ENCODE measurements at places on chromosomes 1 and 21.

GRCh38 chr1:17020502-17020901 lies 8.8 kb upstream of the ATP13A2 start:
- no peak for DNase-seq

GRCh38 chr1:90850181-90850897 lies 133.2 kb upstream of the BARHL2 start:
- no peak for DNase-seq

GRCh38 chr1:47805921-47806361 lies 191.2 kb downstream of the TRABD2B start:
- no peak for DNase-seq

DNA sequence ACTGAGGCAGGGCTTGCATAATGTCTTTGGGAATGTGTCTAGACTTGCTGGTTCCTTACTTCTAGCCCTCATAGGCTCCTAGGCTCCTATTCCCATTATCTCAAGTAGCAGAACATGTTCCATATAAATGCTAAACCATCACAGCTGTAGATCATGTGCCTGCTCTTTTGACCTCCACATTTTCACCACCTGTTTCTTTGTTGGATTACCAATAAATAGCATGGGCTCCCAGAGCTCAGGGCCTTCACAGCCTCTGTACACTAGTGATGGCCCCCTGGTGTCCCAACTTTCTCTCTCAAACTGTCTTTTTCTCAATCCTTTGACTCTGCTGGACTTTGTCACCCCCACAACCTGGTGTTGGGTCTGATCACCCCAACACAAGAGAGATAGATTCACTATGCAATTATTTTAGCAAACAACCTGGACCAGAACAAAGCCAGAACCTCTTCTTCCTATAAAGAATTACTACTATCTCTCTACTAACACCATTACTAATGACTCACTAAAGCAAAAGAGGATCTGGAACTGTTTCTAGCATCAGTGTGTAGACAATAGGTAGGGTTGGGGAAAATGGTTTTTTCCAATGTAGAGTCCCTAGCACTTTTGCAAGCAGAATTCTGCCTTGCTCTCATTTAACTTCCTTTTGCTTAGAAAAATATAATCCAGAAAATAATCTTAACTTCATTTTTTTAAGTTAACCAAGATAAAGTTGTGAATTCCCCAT lies 51.7 kb downstream of the WLS start:
- DNase-seq = no peak

GRCh38 chr1:29259802-29260441 lies 23.6 kb downstream of the PTPRU start:
- no peak for DNase-seq

GRCh38 chr1:20730690-20731056 lies 1.8 kb downstream of the SH2D5 start:
- no peak for DNase-seq

DNA sequence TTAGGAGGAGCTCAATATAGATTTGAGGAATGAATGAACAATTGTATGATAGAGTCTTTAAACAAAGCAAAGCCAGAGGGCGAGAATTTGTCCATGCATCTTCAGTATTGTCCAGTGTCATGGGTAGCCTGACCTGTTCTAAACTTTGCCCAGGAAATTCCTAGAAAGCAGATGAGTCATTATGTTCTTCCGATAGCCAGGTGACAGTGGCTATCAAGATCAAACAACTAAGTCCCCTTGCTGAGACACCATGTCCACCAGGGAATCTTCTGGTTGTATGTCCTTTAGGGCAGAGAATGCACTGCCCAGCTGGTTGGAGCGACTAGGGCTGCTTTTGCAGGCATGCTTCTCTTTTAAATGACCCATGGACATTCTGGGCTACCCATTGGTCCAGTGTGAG lies 1.8 kb upstream of the SLC26A9 start:
- DNase-seq = no peak

- no peak for DNase-seq
These were observed 65.6 kb downstream of the OPTC start for GRCh38 chr1:203559523-203559922.

GRCh38 chr1:7508052-7508933 lies 262.8 kb upstream of the VAMP3 start:
- no peak for DNase-seq

DNA sequence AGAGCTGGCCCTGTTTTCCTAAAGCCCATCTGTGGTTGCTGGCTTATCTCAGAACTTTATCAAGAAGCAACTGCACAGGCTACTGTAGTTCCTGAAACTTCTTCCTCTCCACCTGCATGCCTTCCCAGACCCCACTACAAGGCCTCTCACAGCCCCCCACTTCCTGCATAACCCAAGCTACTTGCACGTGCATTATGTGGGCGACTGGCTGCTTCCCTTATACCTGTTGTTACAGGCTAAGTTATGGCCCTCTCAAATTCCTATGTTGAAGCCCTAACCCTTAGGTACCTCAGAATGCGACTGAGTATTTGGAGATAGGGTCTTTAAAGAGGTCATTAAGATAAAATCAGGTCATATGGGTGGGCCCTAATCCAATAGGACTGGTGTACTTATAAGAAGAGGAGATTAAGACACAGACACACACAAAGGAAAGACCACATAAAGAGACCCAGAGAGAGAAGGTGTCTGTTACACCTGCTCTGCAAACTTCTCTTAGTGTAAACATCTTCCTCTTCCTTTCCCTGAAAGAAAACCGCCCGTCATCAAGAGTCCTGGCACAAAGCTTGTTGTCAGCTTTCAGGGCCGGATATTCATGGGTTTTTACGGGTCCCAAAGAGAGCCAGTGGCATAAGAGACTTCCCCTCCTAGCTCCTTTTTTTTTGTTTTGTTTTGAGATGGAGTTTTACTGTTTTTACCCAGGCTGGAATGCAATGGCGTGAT lies 5.1 kb downstream of the ZNF496 start:
- no peak for DNase-seq

- DNase-seq = no peak
These were observed 4.3 kb downstream of the SERTAD4 start for GRCh38 chr1:210236840-210237409.

DNA sequence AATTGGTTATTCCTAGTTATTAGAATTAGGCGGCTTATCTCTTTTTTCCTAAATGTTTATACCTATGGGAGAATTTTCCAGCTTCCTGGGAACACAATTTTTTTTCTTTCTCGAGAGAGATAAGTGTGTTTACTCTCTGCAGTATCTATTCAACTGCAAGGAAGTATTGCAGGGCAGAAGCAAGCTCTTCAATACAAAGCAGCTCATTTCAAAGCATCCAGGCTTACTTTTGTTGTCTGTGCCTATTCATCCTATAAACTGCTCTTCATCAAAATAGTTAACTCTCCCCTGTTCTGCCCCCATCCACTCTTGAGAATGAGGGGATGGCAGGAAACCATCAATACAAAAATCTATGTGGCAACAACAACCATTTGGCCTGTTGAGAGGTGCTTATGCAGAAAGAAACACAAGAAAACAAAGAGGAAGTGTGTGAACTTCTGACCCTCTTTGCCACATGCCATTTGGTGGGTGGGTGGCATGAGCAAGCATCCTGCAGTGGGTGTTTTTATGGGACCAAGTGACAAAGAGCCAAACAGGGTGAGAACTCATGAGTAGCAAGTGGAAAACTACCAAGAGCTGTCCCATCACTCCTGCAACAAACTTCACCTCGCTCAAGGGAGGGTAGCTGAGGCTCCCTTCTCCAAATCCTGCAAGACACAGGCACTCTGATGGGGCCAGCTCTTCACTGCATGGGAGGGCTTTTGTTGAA lies 50.6 kb upstream of the MRPS6 start:
- DNase-seq = peak; percentile 33

DNA sequence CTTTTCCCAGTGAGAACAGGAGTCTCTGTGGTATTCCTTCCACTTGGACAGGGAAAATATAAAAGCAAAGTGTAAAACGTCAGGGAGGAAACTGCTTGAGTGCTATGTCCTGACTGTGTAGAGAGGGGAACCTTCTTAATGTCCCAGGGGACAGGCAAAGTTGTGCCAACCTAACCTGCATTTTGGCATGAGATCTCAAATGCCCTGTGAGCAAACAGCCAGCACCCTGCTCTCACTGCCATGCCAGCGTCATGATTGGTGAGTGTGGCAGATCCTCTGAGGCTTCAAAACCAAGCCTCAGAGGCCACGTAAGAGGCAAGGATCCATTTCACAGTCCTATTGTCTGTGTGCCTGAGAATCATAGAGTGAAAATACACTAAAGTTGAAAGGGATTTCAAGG lies 49.7 kb upstream of the RAP1A start:
- DNase-seq = no peak

GRCh38 chr1:22888320-22889075 lies 84.2 kb downstream of the LACTBL1 start:
- DNase-seq = no peak

GRCh38 chr1:89198491-89199072 lies at the start of gene GBP4:
GBP4 (minus strand) TSS chr1:89198942; CDS start chr1:89198834, 108 bp downstream.
- peak; percentile 41 for DNase-seq

- peak; percentile 9 for DNase-seq
These were observed 580 bp downstream of the RBM34 start for GRCh38 chr1:235160383-235160956.

- DNase-seq = no peak
These were observed 230.5 kb upstream of the ZRANB2 start for GRCh38 chr1:71311376-71311775.

DNA sequence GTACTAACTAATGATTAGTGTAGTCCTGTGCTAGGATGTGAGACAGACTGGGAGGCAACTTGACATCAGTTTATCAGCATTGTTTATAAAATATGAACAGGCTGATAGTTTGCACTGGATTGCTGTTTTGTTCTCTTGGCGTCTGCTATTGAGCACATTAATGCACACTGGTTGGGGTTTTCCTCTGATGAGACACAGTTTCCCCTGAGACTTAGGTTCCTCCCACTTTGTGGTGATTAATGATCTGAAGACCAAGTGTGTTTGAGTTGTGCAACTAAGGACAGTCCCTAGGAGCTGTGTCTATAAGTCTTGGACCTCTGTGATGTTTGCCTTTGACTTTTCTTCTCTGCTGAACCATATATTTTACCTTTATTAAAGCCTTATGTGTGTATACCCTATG lies 1015.4 kb downstream of the AMY1C start:
- DNase-seq = no peak

DNA sequence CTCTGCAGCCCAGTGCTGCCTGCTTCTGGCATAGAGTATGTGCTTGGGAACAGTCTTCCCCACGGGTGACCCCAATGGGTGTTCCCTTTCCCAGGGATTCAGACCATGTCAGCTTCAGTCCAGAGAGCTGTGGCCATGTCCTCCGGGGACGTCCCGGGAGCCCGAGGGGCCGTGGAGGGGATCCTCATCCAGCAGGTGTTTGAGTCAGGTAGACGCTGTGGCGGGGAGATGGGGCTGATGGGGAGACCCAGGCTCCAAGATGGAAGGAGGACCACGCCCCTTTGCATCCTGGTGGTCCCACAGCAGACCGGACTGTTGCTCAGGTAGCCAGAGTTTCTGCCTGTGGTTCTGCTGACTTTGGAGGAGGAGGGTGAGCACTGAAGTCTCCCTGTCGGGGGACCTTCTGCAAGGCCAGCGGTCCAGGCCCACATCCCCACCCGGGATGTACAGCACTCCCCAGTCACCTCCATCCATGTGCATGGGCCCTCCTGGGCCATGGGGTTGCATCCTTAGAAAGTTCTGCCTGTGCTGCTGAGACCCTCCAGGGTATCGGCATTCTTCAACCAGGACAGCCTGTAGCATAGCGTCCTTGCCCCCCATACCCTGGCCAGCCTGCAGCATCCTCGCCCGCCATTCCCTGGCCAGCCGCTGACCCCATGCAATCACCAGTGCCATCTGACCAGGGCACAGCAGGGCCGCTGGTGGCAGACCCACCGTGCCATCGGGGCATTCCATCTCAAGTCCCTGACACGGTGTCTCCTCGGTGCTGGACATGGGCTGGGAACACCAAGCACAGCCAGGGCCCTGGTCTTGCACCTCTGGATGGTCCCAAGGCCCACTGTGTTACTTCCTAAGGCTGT lies 2.8 kb downstream of the AIRE start:
- no peak for DNase-seq

- no peak for DNase-seq
These were observed 58.7 kb upstream of the STUM start for GRCh38 chr1:226489718-226490425.

DNA sequence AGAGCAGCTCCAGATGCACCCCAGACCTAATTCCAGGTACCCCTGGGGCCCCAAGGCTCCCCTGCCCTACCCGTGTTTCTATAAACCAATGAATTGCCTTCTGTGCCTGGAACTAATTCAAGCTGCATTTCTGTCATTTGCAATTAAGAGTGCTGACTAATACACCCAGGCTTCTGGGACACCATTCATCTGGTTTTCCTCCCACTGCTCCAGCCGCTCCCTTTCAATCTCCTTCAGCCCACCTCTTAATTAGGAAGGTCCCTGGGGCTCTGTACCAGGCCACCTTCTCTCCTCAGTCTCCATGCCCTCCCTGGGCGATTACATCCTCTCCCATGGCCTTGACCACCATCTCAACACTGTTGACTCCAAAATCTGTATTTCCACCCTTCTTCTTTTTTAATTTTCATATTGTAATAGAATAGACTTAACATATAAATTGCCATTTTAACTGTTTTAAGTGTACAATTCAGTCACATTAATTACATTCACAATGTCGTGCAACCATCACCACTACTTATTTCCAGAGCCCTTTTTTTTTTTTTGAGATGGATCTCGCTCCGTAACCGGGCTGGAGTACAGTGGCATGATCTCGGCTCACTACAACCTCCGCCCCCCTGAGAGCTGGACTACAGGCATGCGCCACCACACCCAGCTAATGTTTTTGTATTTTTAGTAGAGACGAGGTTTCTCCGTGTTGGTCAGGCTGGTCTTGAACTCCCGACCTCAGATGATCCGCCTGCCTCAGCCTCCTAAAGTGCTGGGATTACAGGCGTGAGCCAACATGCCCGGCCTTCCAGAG lies 9.2 kb upstream of the GJB3 start:
- no peak for DNase-seq

DNA sequence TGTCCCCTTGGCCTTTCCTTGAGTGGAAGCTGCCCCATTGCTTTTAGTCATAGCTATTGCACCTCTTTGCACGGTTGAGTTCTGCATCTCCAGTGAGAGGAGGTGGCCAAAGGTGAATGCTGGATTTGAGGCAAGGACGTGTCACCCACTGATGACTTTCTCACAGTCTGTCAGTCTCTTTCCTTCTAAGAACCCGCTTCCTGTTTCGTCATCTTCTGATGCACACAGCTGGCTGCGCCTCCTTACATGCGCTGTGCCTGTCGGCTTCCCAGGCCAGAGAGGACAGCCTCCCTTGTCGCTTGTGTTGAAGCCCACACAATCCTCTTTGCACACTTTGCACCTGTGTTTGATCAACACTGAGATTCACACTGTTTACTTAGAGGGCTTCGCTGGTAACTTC lies 41.8 kb upstream of the PWP2 start:
- peak; percentile 73 for DNase-seq

DNA sequence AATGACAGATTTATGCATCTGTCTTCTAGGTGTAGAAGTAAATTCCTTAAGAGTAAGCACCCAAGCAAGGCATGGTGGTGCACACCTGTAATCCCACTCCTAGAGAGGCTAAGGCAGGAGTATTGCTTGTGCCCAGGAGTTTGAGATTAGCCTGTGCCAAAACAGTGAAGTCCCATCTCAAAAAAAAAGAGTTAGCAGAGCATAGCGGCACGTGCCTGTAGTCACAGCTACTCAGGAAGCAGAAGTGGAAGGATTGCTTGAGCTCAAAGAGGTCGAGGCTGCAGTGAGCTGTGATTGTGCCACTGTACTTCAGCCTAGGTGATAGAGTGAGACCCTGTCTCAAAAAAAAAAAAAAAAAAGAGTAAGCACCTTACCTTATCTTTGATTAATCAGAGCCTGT lies 15.1 kb upstream of the TIPRL start:
- DNase-seq = no peak

GRCh38 chr1:234604495-234605398 lies 5.2 kb downstream of the IRF2BP2 start:
- DNase-seq = no peak
